ENCODE measurements at places on chromosomes 7 and 10.
A peak's percentile ranks its signal among the peaks of the same experiment; 100 is the strongest.

GRCh38 chr10:125091891-125092290 lies 68.5 kb downstream of the CTBP2 start:
- DNase-seq, result no peak

- no peak for DNase-seq
Observed at GRCh38 chr7:50653981-50654425, 88.8 kb upstream of the DDC start.

DNA sequence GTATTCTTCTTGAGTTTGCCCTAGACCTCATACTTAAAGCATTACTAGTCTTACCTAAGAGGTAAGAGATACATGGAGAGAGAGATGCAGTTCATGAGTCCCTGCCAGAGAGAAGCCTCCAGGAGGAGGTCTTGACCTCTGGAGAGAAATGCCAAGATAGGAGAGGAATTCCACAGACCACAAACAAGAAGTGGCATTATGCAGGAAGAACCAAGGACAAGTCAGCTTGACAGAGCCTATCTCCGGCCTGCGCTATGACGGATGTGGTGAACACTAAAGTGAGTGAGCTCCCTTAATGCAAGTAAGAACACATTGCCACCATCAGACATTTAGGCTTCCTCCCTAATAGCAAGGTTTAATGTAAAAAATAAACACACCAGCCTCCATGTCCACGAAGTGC lies 27.9 kb upstream of the COL1A2 start:
- no peak for DNase-seq

GRCh38 chr10:119981826-119982225 lies 89.3 kb downstream of the SEC23IP start:
- no peak for DNase-seq

DNA sequence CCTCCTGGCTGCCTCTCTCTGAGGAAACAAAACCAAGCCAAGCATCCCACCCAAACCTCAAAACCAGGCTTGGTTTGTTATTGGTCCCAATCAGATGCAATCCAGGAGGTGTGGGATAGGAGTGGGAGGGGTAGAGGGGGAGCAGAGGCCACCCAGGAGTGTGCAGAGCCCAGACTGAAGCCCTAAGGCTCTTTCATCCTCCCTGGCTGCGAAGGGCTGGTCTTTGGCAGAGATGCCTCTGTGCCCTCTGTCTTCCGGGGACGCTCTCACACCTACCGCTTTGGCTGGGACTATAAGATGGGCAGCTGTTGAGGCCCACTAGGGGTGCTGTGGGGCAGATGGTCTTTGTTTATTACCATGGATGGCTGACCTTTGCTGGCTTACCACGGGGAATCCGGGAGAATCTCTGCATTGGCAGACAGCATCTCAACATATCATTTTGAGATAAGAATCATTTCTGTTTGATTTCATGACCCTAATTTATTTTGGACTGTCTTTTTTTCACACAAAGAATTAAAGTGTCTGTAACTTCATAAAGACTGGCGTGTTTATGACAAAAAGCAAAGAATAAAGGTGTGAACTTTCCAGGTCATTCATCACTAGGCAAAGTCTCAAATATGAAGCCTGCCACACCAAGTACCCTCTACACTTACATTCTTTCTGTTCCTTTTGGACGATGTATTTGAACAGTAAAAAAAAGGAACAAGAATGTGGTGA lies 6.5 kb upstream of the DENND2A start:
- DNase-seq, result peak; percentile 64

DNA sequence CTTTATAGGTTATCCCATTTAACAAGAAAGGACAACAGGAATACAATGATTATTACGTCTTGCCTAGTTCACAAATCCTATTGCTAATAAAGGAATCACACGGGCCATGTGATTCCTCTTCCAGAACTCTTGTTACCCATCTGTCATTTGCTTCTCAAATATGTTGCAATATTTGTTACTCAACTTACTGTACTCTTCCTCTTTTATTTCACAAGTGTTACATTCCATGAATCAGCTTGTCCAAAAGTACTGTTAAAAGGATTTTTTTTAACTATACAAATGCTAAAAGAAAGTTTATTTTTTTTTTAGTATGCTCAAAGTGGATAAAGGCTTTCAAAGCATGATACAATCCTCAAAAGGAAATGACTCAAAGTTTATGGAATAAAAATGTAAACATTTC lies 3.9 kb upstream of the CD36 start:
- no peak for DNase-seq

- peak; percentile 58 for DNase-seq
Observed at GRCh38 chr10:71270301-71271220, 48.5 kb upstream of the SLC29A3 start.

- DNase-seq, result no peak
Observed at GRCh38 chr7:35258125-35258867, 4.4 kb upstream of the TBX20 start.

DNA sequence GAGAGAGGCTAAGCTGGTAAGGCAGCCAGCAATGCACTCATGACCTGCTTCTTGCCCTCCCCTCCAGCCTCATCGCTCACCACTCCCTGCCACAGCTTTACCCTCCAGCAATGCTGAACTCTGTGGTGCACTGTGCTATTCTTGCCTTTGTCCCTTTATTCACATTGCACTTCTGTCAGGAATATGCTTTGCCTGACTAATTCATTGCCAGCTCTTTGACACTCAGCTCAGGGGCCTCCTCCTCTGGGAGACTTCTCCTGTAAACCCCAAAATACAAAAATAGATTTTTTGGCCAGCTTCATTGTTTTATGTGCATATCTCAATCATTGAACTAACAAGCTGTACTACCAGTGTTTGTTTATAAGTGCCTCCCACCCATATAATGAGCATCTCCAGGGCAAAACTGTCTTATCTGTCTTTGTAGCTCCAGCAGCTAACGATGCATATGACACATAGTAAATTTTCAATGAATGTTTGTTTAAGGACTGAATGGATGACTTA lies 8.2 kb downstream of the CNNM1 start:
- DNase-seq, result no peak

DNA sequence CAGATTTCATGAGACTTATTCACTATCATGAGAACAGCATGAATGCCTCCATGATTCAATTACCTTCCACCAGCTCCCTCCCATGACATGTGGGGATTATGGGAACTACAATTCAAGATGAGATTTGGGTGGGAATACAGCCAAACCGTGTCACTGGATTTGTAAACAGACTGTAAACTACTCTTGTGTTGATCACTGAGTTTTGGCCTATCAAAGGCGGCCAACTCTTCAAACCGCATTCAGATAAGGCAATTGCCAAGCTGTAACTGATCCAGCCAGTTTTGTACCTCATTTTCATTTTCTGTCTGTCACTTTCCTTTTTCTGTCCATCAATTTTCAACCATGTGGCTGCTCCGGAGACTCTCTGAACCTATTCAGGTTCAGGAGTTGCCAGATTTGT lies 27.2 kb upstream of the PAPSS2 start:
- no peak for DNase-seq

GRCh38 chr10:132516771-132517725 lies 20.5 kb upstream of the INPP5A start:
- DNase-seq, result no peak

DNA sequence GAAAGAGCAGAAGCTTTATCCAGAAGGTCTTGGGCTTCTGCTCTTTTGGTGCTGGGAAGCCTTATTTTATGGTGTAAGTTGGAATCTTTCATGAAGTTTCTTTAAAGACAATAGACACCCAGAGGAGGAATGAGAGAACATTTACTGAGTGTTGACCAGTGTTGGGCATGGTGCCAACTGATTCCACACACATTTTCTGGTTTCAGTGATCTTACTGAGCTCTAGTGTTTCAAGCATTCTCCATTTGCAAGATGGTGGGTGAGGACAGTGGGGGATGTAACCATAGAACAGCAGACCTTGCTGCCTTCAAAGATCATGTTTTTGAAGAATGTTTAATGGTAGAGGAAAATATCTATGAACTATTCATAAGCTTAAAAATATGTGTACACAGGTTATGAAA lies 114.6 kb downstream of the LRMDA start:
- DNase-seq, result no peak

GRCh38 chr7:156456503-156457115 lies 184.0 kb upstream of the RNF32 start:
- no peak for DNase-seq

DNA sequence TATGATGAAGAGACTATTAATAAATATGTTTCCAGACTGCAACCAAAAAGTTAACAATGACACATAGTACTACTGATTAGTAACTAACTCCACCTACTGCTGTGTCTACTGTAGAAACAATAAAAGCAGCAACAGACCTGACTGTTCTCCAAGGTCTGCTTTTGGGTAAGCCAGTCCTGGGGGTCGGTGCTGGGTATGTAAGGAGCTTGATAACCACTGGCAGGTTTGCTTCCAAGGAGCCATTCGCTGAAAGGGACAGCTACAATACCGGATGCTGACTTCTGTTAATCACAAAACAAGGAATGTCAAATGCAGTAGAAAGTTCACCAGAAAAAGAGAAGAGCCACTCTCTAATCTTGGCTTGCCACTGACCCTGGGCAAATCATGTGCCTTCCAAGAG lies 17.7 kb downstream of the NCOA4 start:
- no peak for DNase-seq

DNA sequence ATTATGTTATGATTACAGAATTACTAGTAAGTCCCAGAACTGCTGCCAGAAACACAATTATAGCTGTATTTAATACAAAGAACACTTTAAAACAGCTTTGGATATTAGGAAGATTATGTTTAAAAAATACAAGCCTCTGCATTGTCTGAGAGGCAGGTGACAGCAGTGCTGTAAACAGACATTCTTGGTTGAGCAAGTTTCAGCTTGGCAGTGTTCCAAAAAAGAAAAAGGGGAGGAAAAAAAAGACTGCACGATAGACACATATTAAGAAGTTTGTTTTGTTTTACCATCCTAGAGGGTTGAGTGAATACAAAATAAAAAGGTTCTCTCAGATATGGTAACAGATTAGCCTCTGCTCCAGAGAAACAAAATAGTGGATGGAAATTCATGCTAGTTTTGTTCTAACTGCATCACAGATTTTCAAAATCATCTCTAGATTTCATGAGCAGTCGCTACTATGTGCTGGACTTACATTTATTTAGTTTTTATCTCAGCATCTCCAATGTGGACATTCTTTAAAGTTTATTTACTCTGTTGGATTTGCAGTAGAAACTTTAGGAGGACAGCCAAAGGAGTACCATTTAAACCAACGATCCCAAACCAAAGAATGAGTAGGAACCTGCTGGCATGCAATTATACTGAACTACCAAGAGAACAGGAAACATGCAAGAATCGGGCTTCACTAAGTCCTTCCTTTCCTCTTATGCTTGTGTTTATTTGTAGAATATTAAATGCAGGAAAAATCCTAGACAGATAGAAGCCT lies 9.0 kb downstream of the FAM204A start:
- no peak for DNase-seq

DNA sequence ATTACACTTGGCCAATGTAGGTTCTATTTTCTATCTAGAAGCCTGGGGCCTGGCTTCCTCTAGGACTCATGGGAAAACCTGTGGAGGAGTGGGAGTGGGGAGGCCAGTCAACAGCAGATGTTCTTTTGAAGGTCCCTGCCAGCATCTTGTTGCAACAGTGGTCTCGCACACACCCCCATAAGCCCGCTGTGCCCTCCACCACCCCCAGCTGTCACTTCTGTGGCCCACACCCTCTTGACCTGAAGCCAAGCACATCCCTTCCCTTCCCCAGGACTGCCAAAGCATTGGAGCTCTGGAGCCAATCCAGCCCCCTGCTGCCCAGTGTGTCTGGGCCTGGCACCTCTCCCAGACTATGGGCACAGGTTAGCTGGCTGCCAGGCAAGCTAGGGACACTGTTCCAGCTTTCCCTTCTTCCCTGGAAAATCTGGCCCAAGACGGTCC lies 1.9 kb upstream of the STX1A start:
- no peak for DNase-seq

DNA sequence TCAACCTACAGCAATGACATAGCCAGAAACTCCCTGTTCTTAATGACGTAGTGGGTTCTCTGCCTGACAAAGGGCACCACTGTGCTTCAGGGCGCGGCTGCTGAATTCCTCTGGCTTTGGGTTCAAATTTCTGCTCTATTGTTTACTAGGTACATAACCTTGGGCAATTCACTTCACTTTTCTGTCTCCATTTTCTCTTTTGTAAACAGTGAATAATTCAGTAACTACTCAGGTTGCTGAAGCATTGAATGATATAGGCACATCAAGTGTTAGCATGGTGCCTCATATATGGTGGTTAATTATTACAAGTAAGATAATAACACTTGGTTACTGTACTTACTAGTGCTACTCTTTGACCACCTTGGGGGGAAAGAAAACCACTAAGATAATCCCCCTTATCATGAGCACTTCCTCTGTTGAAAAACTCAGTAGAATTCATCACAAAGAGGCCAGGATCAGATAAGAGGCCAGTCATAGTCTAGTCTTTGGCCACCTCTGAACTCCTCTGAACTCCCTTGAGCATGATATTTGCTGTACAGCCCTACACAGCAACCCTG lies 92.0 kb upstream of the AHR start:
- no peak for DNase-seq

GRCh38 chr7:1867370-1868260 lies 197.5 kb downstream of the ELFN1 start:
- no peak for DNase-seq

- no peak for DNase-seq
Observed at GRCh38 chr7:129163875-129164544, 19.5 kb downstream of the TSPAN33 start.
